ENCODE measurements at places on chromosomes 5 and 9.

DNA sequence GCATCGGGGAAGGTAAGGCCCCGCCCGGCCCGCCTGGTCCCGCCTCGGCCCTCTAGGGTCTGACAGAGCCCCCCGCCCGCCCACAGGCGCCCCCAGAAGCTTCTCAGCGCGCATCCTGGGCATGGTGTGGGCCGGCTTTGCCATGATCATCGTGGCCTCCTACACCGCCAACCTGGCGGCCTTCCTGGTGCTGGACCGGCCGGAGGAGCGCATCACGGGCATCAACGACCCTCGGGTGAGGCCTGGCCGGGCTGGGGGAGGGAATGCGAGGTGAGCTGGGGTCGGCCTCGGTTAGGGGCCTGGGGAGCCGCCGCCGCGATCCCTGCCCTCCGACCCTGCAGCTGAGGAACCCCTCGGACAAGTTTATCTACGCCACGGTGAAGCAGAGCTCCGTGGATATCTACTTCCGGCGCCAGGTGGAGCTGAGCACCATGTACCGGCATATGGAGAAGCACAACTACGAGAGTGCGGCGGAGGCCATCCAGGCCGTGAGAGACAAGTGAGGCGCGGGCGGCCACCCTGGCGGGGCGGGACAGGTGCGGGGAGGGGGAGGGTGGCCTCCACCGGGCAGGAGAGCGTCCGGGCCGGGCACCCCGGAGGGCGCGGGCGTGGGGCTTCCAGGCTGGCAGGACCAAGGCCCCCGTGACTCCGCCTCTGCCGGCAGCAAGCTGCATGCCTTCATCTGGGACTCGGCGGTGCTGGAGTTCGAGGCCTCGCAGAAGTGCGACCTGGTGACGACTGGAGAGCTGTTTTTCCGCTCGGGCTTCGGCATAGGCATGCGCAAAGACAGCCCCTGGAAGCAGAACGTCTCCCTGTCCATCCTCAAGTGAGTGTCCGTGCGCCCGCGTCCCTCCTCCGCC lies 7.1 kb downstream of the LRRC26 start:
- DNase-seq: no peak

- DNase-seq: no peak
These were observed 829.1 kb downstream of the PTPRD start for GRCh38 chr9:9783711-9784110.

DNA sequence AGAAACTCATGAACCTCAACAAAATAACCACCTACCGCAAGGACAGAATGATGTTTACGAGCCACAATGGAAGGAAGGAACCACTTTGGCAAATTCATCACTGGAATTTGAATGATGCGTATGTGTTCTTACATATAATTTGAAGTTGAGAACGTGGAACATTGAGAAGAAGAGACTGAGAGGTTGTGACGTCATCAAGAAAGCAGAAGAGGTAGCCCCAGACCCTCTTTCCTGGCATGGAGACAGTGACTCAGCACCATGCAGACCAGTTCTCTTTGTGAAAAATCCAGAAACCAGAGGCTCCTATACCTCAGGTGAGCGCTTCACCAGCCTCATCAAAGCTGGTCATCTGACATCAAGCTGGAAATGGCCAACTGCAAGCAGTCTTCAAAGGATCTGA lies 124.5 kb downstream of the PDZD2 start:
- DNase-seq: no peak

DNA sequence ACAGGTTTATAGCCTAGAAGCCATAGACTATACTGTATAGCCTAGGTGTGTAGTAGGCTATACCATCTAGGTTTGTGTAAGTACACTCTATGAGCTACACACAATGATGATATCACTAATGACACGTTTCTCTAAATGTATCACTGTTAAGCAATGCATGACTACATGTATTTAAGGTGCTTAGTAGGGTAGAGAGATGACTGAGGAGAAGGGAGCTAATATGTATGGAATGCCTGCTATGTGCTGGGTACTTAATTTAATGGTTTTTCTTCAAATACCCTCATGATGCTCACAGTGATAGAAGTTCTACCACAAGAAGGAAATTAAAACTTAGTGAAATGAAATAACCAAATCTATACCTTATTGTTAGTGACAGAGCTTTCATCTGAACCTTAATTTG lies 1785.5 kb downstream of the EFNA5 start:
- DNase-seq: no peak

DNA sequence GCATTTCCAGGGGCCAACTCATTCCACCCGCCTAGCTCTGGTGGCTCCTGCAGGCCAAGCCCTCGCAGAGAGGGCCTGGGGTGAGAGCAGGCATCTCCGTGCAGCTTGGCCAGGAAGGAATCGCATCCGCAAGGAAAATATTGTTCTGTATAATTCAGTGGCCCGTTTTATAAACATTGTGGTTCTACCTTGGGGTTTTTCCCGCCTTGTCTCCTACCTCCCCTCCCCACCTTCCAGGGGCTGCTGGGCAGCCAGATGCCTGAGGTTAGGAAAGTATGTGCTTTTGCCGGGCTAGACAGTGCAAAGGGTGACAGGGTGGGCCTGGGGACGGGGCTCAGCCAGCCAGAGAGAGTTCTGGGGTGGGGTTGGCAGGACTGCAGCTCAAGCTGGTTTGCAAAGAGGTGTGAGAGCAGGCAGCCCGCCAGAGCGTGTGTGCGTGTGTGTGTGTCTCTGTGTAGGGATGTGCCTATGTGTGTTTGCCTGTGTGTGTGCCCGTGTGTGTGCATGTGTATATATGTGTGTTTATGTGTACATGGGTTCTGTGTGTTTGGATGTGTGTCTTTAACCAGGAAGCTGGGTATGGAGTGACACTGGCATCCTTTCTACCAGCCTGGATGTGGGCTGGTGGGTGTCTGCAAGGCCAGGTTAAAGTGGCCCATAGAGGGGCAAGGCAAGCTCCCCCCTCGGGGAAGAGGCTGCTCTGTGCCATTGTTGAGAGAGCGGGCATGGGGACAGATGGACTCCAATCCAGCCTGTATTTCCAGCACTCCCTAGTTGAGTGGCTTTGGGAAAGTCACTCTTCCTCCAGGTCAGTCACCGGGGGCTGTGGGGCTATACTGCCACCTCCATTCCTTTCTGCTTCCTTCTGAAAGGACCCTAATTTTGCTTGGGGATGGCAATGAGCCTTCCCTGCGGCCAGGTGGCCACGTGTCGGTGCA lies 10.6 kb upstream of the SLC2A6 start:
- no peak for DNase-seq

GRCh38 chr9:6600006-6600405 lies 45.5 kb downstream of the GLDC start:
- no peak for DNase-seq

- no peak for DNase-seq
These were observed 63.7 kb downstream of the SHOC1 start for GRCh38 chr9:111730937-111731567.

- DNase-seq: no peak
These were observed 43.5 kb downstream of the PNPLA7 start for GRCh38 chr9:137506702-137507171.

- no peak for DNase-seq
These were observed 22.0 kb downstream of the HSD17B3 start for GRCh38 chr9:96279932-96280331.

DNA sequence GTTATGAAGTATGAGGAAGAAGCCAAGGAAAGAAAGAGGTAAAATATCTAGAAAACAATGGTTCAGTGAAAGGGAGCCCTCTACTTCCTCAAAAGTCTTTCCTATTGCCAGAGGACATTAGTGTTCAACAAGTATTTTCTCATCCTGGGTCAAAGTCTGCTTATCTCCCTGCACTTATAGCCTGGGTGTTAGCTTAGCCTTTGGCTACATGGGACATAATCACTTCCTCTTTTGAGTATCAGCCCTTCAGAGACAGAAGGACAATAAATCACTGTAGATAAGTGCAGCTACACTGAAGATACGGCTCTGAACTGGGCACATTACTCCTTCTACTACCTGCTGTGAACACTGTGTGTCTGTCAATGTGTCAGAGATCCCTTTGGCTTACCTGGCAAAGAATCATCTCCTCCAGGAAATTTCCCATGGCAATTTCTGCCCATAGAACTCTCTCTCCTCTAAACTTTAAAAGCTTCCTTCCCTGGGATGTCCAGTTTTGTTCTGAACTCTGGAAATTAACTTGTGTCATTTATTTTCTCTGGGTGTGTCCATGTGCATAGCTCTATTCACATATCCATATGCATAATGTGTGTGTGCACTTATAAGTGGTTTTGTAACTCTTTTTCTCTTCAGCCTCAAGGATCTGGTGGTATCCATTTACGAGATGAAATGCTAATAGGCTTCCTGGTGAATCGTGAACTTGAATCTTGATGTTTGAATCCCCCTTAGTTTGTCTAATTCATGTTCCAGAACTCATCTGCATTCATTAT lies 30.0 kb upstream of the RECK start:
- no peak for DNase-seq

DNA sequence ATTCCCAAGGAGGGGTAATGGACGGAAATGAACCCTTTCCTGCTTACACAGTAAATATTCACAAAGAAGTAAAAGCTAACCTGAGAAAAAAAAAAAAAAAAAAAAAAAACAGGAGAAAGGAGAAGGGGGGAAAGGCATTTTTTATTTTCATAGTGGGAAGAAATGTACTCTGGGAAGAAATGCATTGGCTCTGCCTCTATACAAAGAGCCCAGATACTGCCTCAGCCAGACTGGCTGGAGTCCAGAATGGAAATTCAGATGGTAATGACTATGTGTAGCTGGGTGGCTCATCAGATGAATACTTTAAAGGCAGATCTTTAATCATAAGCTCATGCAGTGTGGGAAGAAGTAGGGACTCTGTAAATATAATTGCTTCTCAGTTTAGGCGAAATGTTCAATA lies 124.9 kb upstream of the ZNF608 start:
- no peak for DNase-seq

DNA sequence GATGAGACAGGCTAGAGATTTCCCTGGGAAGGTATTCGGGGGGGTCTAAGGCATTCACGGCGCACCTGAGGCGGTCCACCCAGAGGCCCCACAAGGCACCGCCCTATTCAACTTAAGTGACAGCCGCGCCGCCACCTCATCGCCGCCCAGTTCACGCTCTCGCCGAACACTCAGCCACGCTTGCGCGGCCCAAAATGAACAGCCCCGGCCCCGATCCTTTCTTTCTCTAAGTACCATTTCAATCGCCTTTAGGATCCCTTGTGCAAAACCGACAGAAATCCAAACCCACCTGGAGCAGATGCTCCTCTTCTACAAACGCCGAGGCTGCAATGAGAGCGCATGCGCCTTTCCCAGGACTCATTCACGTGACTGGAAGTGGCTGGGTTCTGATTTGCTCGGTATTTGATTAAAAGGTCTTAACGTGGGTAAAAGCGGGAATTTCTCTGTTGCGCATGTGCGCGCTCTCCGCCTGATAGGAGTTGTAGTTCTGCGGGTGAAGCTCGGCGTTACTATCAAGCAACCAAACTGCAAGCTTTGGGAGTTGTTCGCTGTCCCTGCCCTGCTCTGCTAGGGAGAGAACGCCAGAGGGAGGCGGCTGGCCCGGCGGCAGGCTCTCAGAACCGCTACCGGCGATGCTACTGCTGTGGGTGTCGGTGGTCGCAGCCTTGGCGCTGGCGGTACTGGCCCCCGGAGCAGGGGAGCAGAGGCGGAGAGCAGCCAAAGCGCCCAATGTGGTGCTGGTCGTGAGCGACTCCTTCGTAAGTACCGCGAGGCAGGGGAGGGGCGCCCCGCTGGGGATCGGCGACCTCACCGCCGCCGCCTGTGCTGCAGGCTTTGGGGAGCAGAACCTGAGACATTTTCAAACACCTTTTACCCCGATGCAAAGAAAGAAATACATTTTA lies at the start of the genes ARSK and SKIC3:
Gene ARSK (plus strand): TSS at position 455 of the 902 bp plus-strand sequence. CDS start 178 bp downstream, at position 633.
Gene SKIC3 (minus strand): TSS at position 331 of the 902 bp plus-strand sequence. CDS start 7,827 bp downstream, outside the sequence.
- peak; percentile 82 for DNase-seq

DNA sequence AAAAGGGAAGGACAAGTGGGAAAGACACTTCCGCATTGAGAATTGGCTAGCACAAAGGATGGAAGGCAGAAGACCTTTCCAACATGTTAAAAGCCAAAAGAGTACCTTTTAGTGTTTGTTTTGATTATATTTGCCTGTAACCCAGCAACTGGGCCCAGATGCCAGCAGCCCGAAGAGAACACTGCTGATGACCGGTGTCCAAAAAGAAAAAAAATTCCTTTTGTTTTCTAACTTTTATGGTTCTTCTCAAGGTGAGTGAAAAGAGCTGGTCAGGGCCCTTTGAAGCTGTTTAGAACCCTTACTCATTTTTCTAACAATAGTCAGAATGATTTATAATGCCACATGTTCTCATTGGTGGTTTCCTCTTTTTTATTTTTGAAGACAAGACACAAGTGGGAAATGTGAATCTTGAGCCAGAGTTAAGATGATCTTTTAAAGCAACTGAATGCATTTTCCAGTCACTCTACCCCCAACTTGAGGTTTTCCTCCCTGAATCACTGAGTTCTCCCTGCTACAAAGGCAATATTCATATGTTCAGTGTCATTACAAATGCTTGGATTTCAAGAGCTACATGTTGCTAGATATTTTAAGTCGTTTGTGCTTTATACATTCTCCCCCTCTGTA lies 32.3 kb upstream of the ZNF462 start:
- no peak for DNase-seq

DNA sequence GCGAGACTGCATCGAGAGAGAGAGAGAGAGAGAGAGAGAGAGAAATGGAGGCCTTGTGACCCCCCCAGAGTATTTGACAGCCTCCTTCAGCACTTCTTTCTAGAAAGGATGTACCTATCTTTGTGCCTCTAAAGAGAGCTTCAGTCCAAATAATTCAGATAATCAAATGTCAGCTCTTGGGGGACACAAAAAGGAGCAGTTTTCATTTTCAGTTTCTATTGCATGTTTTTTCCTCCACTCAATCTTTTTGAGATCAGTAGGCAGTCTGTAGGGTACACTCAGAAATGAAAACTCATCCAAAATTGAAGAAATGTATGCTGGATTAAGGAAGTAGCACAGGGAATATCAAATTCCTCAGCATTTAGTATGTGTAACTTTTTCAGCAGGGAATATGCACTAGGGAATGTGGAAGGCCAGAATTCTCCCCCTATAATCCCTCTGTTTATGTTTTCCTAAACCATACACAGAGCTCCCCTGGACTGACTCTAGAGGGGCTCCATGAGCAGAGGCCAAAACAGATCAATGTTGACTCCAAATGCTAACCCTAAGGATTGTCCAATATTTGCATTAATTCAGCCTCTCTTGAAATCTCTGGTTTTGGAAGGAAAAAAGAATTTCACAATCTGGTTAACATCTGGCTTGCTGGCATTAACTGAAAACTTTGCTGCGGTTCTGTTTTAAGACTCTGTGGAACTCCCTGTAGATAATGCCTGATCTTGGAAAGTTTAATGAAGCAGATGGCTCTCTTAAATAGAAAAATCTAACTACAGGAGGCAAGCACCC lies 250.1 kb downstream of the CEMIP2 start:
- DNase-seq: no peak

DNA sequence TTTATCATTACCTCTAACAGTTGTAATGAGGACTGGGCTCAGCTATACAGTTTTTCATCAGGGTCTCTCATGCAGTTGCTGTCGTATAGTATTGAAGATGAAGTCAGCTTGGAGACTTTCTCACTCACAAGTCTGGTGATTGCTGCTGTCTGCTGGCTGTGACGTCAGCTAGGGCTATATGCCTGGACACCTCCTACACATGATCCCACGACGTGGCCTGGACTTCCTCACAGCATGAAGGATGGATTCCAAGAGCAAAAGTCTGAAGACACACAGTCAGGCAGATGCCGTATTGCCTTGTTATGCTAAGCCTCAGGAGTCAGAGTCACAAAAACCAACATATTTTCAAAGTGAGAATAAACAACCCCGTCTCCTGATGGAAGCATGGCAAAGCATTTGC lies 193.3 kb downstream of the LURAP1L start:
- DNase-seq: no peak
